SK-N-SH treated with all-trans-retinoic acid at 6 μM for 48 hours (cell line): ENCODE measurements at places on chromosomes 3 and 15.

GRCh38 chr15:67196672-67197363 lies 57.6 kb downstream of the AAGAB start:
- ATAC-seq = peak; percentile 9

- ATAC-seq = no peak
Observed at GRCh38 chr15:25501828-25502446, 63.1 kb upstream of the UBE3A start.

DNA sequence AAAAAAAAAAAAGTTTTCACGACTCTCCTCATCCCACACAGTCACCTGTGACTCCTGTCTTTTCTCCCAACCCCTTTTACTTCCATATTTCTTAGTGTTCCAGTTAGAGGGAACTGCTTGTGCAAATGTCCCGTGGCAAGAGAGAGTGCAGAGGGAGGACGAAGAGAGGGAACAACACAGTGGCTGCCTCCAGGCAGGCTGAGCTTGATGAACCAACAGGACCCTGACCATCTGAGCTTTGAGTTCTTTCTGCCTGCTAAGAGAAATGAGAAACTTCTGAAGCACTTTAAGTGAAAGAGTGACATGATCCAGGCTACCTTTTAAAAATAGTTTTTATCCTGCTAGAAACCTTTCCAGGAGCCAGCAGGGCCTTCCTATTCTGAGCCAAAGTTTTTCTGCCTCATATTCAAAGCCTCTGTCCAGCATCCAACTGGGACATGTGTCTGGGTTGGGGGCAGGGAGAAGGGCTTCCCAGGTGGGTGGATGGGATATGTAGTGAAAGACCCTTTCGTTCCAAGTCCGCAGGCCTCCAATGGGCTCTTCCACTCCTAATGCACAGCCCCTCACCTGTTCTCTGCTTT lies 239.9 kb downstream of the OPA1 start:
- no peak for ATAC-seq

- no peak for ATAC-seq
Observed at GRCh38 chr3:194960446-194961032, 274.9 kb downstream of the FAM43A start.
